CD4-positive, alpha-beta T cell treated with Interferon alpha-2 for 1 hour (primary cell): ENCODE measurements at places on chromosomes 7 and 10.

DNA sequence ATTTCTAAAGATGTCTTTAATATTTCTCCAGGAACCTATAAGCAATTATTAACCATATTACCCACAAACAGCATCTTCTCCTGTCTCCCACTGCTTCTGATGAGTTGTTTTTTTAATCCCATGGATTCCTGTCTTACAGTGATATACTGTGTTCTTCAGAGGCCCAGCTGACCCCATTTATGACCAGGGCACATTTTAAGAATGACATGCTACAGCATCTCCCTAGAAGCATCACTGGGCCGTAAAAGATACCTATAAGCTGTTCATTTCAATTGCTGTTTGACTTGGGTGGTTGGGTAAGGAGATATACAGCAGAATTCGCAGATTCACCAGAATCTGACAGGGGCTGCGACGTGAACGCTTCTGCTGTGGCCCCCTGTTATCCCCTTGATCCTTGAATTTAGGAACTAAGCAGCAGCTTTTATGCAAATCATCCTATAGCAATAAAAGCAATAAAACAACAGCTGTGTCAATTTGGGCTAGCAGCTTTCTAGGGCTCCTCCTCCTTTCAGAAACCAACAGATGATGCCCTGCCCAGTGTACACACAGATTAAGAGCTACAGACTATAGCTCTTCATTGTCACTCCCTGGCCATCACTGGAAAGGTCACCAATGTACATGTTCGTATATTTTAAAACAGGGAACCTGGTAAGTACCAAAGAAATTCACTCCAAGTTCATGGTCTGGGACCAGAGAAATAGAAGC, 86.8 kb downstream of the CPEB3 start:
- DNase-seq: no peak

- no peak for DNase-seq
These were observed 104.2 kb downstream of the CCDC3 start for GRCh38 chr10:12897278-12897677.

GRCh38 chr7:93015779-93016481, 101.8 kb downstream of the SAMD9 start:
- no peak for DNase-seq

DNA sequence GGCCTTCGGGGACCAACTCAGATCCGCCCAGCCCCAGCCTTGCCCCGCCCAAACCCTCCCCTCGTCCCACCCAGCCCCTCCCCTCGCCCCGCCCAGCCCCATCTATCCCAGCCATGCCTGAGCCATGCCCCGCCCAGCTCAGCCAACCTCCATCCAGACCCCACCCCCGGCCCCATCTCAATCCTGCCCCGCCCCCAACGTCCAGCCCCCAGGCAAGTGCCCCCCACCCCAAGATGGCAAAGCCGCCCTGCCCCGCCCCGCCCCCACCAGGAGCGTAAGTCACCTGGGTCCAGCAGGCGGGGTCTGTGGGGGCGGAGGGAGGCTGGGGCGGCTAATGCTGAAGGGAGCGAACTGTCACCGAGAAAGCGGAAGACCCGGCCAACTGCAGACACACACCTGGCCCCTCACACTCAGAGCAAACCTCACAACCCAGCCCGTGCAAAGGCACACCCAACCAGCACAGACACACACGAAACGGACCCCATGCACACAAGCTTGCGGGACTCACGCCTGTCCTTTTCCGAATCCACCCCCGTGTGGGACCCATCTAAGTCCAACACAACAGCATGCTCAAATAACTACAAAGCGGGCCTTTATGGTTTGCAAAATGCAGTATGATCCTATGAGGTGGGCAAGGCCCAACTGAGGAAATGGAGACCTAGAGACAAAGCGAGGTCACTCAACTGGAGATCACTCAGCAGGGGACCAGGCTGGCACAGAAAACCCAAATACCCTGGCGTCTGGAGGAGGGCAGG, 11.5 kb upstream of the OGA start:
- DNase-seq: peak; percentile 82

- no peak for DNase-seq
These were observed 117.9 kb downstream of the NPY start for GRCh38 chr7:24401628-24402593.
